ENCODE measurements at places on chromosomes 2 and 18. TPM values are rescaled to one million over a fixed set of nuclear protein-coding genes. Genes with fewer than 3 reads are reported as not detected.

The ST6GAL2 gene
- total RNA-seq, result 2.3 TPM

The CPLX4 gene
- not detected for total RNA-seq

The SFXN5 gene
- 6.7 TPM for total RNA-seq

The IGFBP5 gene
- total RNA-seq, result 161 TPM

The GDF7 gene
- under 0.01 TPM for total RNA-seq

The EMILIN1 gene
- total RNA-seq, result 25.6 TPM

The USP14 gene
- total RNA-seq, result 30.5 TPM

The MATN3 gene
- 2.9 TPM for total RNA-seq

The IL1RL2 gene
- total RNA-seq, result 1.9 TPM

The ACOXL gene
- not detected for total RNA-seq

The PRSS56 gene
- not detected for total RNA-seq

The CXCR4 gene
- total RNA-seq, result 25.8 TPM

The DPY30 gene
- total RNA-seq, result 44.8 TPM

The PTPRN gene
- total RNA-seq, result not detected

The C2orf78 gene
- not detected for total RNA-seq

The LYPD6B gene
- total RNA-seq, result 21.0 TPM

The LRP2 gene
- 60.4 TPM for total RNA-seq

The MRO gene
- 3.0 TPM for total RNA-seq

The BCL2L11 gene
- total RNA-seq, result 46.1 TPM

The LCLAT1 gene
- 19.7 TPM for total RNA-seq

The ABCG5 gene
- total RNA-seq, result not detected

The ALPP gene
- total RNA-seq, result not detected

The AMER3 gene
- total RNA-seq, result not detected

The AQP12A gene
- total RNA-seq, result not detected

The ANKRD29 gene
- 8.8 TPM for total RNA-seq

The CCDC121 gene
- 8.9 TPM for total RNA-seq

The ALPG gene
- not detected for total RNA-seq

The LONRF2 gene
- total RNA-seq, result 19.9 TPM

The SETBP1 gene
- total RNA-seq, result 40.1 TPM

The SERPINB13 gene
- total RNA-seq, result not detected

The PPP4R1 gene
- 93.4 TPM for total RNA-seq

The TTC31 gene
- total RNA-seq, result 21.6 TPM

The NPPC gene
- total RNA-seq, result 0.66 TPM

The USP37 gene
- 24.6 TPM for total RNA-seq

The ANKRD30BL gene
- 1.5 TPM for total RNA-seq

The EPB41L5 gene
- total RNA-seq, result 24.8 TPM

The FOSL2 gene
- 116 TPM for total RNA-seq

The TEX44 gene
- total RNA-seq, result not detected

Data from breast epithelium (tissue), 4 donors.